ENCODE measurements at places on chromosomes 7 and 10. TPM values are rescaled to one million over a fixed set of nuclear protein-coding genes. Genes with fewer than 3 reads are reported as not detected.

GRCh38 chr7:110568932-110569331 is 522.0 kb upstream of the LRRN3 start:
- no peaks in the 10 kb centered on the region for H3K27me3 ChIP-seq
- H3K36me3 ChIP-seq = no peaks in the 10 kb centered on the region
- H3K27ac ChIP-seq = no peak overlapping the region

DNA sequence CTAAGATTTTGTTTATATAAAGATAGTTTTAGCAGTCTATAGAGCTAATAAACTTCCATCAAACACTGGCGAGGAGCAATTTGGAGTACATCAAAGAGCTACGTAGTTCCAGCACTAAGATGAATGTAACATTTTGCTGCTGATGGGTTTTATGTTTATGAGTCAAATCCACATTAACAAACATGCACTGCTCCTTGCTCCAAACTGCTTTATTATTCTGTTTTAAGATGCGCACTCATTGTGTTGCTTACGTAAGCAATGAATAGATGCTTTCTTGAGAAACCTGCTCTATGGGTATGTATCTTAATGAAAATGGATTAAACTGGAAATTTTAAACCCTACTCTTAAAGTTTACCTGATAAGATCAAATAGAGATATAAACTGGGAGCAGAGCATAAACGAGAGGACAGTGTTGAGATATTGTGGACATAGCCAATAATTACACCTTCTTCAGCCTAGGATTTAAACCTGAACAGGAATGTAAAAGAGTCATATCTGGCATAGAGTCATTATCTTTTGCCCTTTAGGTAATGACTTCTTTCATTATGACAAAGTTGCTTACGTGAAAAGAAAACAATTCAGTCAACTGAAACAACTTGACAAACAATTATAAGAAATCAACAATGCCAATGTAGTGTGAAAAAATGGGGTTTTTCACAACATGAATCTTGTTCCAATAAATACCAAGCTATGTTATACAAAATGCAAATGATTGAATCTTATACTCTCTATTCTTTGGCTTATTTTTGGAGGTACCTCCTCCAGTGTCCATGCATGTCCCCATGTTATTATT is 153.5 kb upstream of the MTPN start:
- no peaks in the 10 kb centered on the region for H3K4me1 ChIP-seq
- no peak for DNase-seq
- no peak overlapping the region for H3K4me3 ChIP-seq
- H3K36me3 ChIP-seq = no peaks in the 10 kb centered on the region

GRCh38 chr7:92330835-92331438 is 85.2 kb downstream of the ANKIB1 start:
- no peaks in the 10 kb centered on the region for H3K27me3 ChIP-seq
- H3K4me3 ChIP-seq = no peak overlapping the region
- H3K27ac ChIP-seq = no peak overlapping the region

GRCh38 chr7:36600869-36601530 is 123.3 kb downstream of the AOAH start:
- H3K4me3 ChIP-seq = no peak overlapping the region
- no peak overlapping the region for H3K27ac ChIP-seq
- H3K27me3 ChIP-seq = no peaks in the 10 kb centered on the region
- H3K36me3 ChIP-seq = no peaks in the 10 kb centered on the region

DNA sequence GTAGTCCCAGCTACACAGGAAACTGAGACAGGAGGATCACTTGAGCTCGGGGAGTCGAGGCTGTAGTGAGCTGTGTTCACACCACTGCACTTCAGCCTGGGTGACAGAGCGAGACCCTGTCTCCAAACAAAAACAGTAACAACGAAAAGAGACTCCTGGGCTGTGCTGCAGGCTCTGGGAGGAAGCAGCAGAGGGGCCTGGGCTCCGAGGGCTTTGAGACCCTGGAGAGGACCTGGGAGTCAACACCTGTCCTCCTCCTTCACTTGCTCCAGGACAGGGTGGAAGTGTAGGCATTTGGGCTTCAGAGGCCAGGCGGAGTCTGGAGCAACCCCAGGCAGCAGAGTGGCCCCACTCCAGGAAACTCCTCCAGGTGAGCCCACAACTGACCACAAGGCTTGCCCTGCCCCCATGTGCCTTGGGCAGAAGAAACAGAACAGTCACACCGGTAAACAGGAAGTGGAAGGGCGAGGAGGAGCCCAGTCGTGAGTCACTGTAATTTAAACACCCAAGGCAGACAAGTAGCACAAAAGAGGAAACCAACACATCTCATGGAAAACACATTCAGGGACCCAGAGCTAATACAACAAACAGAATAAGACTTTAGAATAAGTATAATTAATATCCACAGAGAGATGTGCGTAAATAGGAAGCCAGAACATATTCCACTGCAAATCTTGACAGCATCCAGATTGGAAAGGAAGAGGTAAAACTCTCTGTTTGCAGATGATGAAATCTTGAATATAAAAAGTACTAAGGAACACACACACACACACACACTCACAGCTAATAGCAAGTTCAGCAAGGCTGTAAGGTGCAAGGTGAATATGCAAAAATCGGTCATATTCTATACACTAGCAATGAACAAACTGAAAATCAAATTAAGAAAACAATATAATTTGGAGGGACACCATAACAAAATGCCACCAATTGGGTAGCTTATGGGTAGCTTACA is 20.5 kb upstream of the RASGEF1A start:
- H3K27ac ChIP-seq = peak overlapping the region; percentile 4
- no peak overlapping the region for H3K4me3 ChIP-seq
- H3K4me1 ChIP-seq = peaks cover 3% of the 10 kb centered on the region
- peaks cover under 1% of the 10 kb centered on the region for H3K27me3 ChIP-seq
- H3K36me3 ChIP-seq = no peaks in the 10 kb centered on the region

- H3K36me3 ChIP-seq = no peaks in the 10 kb centered on the region
- H3K4me1 ChIP-seq = no peaks in the 10 kb centered on the region
- DNase-seq = no peak
- H3K27me3 ChIP-seq = no peaks in the 10 kb centered on the region
- no peak overlapping the region for H3K27ac ChIP-seq
These were observed 188.1 kb upstream of the MYO3A start for GRCh38 chr10:25745976-25746375.

Gene UNCX
- not detected for total RNA-seq
